ENCODE measurements at places on chromosomes 2 and 18.

GRCh38 chr2:132034646-132035045, 127.1 kb downstream of the ANKRD30BL start:
- H3K36me3 ChIP-seq, result no peaks in the 10 kb centered on the region
- H3K27me3 ChIP-seq, result peaks cover 21% of the 10 kb centered on the region
- H3K4me3 ChIP-seq, result no peak overlapping the region
- H3K4me1 ChIP-seq, result no peaks in the 10 kb centered on the region

DNA sequence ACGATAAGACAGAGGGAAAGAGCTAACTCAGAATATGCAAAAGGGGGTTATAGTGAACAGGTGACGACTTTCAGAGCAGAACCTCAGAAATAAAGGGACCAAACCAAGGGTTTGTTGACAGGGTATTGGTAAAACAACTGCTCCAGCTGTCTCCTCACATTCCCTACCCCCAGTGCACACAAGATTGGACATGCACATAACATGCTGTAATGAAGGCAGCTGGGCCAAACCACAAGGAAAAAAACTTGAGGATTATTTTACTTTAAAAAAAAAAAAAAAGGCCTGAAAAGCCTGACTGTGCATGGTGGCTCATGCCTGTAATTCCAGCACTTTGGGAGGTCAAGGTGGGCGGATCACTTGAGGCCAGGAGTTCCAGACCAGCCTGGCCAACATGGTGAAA, 3.5 kb downstream of the RBM43 start:
- H3K36me3 ChIP-seq, result peaks cover 19% of the 10 kb centered on the region
- H3K4me1 ChIP-seq, result peaks cover 14% of the 10 kb centered on the region
- no peak overlapping the region for H3K27ac ChIP-seq
- no peak for DNase-seq

DNA sequence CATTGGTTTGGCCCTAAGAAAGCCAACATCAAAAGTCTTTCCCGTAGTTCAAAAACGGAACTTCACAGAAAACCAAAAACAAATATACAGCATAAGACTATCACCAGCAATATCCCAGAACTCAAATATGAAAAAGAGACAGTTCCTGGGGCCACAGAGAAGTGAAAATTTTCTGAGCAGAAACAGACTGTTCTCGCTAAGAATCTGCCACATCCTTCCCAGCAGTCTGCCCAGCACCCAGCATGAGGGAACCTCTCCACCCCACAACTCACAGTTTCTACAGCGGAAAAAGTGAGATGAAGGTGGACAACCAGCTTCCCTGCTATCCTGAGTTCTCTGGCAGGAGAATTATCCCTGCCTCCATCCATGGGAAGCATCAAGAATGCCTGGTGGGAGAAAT, 26.7 kb upstream of the TMEM163 start:
- H3K36me3 ChIP-seq, result no peaks in the 10 kb centered on the region
- no peak overlapping the region for H3K27ac ChIP-seq

GRCh38 chr18:48993586-48993985, 42.8 kb upstream of the SMAD7 start:
- no peaks in the 10 kb centered on the region for H3K27me3 ChIP-seq
- no peak overlapping the region for H3K4me3 ChIP-seq
- H3K27ac ChIP-seq, result peak overlapping the region; percentile 31
- no peaks in the 10 kb centered on the region for H3K36me3 ChIP-seq
- no peak for DNase-seq

GRCh38 chr2:8309131-8309530, 372.7 kb upstream of the ID2 start:
- no peaks in the 10 kb centered on the region for H3K27me3 ChIP-seq
- H3K4me3 ChIP-seq, result no peak overlapping the region
- no peaks in the 10 kb centered on the region for H3K36me3 ChIP-seq
- H3K27ac ChIP-seq, result no peak overlapping the region
- peaks cover 39% of the 10 kb centered on the region for H3K4me1 ChIP-seq

DNA sequence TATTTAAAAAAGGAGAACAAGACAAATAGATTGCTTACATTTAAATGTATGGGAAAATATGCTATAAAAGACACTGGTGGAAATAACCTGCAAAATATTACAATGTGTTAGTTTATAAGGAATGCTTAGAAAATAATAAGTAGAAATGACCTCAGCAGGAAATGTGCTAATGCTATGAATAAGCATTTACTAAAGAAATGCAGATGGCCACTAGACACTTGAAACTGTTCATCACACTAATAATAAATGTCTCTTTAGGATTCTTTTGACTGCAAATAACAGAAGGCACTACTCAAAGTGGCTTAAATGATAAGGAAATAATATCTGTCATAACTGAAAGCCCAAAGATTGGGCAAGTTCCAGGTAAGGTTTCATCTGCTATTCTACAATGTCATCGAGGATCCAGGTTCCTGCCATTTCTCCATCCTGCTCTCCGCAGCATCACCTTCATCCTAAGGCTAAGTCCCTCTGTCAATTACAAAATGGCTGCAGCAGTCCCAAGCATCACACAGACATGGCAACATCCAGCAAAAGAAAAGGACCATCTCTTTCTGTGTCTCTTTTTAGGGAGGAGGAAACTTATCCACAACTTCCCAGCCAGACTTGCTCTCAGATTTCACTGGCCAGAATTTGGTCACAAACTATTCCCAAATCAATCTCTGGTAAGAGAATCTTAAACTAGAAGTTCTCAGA, 21.9 kb downstream of the METTL8 start:
- no peak overlapping the region for H3K4me3 ChIP-seq
- no peaks in the 10 kb centered on the region for H3K27me3 ChIP-seq
- H3K4me1 ChIP-seq, result peaks cover 11% of the 10 kb centered on the region
- no peak overlapping the region for H3K27ac ChIP-seq
- no peaks in the 10 kb centered on the region for H3K36me3 ChIP-seq

- no peak overlapping the region for H3K27ac ChIP-seq
- H3K27me3 ChIP-seq, result peaks cover 5% of the 10 kb centered on the region
- no peak overlapping the region for H3K4me3 ChIP-seq
- no peaks in the 10 kb centered on the region for H3K36me3 ChIP-seq
- DNase-seq, result no peak
- peaks cover 12% of the 10 kb centered on the region for H3K4me1 ChIP-seq
Measured at GRCh38 chr2:224444021-224444420, 42.1 kb upstream of the FAM124B start.

Measured in lower lobe of right lung (tissue), 2 donors.